Pancreas (tissue), 10 donors: ENCODE measurements at places on chromosomes 2 and 18. TPM values are rescaled to one million over a fixed set of nuclear protein-coding genes. Genes with fewer than 3 reads are reported as not detected.

The SERPINB11 gene
- polyA plus RNA-seq: not detected

The TCF23 gene
- not detected for polyA plus RNA-seq

The CCDC85A gene
- 0.35 TPM for polyA plus RNA-seq

The RRM2 gene
- polyA plus RNA-seq: 0.27 TPM

The LGALSL gene
- polyA plus RNA-seq: 8.6 TPM

The DYNAP gene
- polyA plus RNA-seq: not detected

The ACKR3 gene
- 6.2 TPM for polyA plus RNA-seq

The HOXD4 gene
- 1.0 TPM for polyA plus RNA-seq

The AQP12B gene
- polyA plus RNA-seq: 158 TPM

The SLC20A1 gene
- polyA plus RNA-seq: 25.9 TPM

The FTCDNL1 gene
- 1.3 TPM for polyA plus RNA-seq

The IL36RN gene
- not detected for polyA plus RNA-seq

The SP5 gene
- 0.96 TPM for polyA plus RNA-seq
